CD4-positive, alpha-beta T cell treated with Interleukin-15 for 4 hours (primary cell): ENCODE measurements at places on chromosomes 3 and 15.

- DNase-seq, result no peak
These were observed 375.3 kb downstream of the OCA2 start for GRCh38 chr15:27723821-27724220.

DNA sequence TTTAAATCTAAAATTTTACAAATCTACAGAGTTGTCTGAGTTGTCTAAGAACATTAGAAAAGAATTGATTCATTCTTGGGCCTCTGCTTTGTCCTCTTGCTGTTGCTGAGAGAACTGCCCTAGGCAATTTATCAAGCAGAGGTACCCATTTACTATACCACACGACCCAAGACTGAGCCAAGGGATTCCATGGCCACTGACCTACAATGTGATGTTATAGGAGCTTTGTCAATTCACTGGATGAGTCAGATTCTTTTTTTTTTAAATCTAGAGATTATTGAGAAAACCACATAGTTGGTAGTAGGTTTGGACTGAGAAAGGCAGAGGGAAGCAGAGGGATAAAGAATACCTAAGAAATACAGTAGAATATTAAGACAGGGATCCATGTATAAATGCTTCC is 55.3 kb downstream of the TRAT1 start:
- no peak for DNase-seq

- DNase-seq, result no peak
These were observed 151.8 kb downstream of the MEX3B start for GRCh38 chr15:81894061-81894460.

DNA sequence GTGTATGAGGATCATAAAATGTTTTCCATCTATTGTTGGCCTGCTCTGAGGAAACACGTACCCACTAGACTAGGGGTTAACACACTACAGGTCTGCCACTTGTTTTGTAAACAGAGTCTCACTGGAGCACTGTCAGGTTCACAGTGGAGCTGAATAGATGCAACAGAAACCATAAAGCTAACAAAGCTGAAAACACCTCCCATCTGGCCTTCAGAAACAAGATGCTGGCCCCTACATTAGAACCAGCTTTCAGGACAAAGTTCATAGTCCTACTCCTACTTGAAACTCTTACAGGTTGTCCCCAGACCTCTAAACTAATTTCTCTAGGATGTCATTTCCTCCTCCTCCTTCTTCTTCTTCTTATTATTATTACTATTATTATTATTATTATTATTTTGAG is 42.3 kb downstream of the SNX4 start:
- no peak for DNase-seq

- no peak for DNase-seq
These were observed 577.3 kb upstream of the ZNF717 start for GRCh38 chr3:76362643-76363042.

DNA sequence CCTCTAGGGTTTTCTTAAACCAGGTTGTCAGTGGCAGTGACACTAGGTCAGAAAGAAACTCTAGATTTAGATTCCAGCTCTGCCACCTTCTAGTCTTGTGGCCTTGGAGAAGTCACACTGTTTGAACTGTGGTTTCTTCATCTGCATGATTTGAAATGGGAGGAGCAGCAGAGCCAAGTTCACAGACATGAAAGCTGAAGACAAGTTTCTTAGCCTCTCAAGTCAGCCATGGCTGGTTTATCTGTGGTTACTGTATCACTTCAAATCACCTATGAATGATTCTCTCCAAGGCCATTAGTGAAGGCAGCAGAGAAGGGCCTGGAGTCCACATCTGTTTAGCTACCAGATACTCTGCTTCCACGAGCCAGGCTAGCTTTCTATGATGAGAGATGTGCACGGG is 15.6 kb downstream of the CLEC3B start:
- no peak for DNase-seq

DNA sequence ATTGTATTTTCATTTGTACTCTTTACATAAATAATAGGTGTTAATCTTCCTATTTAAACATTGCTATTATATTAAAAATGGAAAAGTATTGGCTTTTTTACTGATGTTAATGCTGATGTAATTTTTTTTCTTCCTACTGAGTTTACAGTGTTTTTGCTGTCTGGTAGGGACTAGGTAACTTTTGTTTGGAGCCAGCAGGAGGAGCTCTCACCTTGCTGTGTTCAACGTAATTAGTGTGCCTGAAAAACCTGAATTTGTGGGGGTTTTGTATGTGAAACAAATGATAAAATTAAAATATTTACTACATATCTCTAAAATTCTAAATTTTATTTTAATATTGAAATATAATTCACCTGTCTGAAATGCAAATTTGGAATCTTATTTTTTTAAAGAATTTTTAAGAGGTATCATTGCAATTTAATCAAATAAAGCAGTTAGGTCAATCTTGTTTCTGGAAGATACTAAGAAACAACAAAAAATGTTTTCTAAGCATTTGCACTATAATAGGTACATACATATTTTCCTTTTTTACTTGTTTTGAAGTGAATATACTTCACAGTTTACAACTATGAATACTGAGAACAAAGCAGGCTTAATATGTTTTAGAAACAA is 48.8 kb downstream of the EPHA6 start:
- no peak for DNase-seq

DNA sequence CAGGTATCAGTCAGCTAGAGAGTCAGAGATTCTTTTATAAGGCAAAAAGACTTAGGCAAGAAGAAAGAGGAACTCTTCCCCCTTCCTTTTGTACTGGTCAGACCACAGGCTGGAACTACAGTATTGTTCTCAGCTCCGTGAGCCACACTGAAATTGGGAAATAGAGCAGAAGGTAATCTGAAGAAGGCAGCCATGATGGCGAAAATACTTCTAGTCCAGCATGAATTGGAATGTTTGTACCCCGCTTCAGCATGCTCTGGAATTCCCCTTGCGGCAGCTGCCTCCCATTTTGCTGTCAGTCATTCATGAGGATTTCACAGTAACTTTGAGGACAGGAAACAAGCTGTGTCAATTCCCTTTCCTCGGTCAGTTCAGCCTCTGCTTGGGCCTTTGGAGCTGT is 96.2 kb downstream of the CORO2B start:
- no peak for DNase-seq
